ENCODE measurements at places on chromosomes 11 and 22.

DNA sequence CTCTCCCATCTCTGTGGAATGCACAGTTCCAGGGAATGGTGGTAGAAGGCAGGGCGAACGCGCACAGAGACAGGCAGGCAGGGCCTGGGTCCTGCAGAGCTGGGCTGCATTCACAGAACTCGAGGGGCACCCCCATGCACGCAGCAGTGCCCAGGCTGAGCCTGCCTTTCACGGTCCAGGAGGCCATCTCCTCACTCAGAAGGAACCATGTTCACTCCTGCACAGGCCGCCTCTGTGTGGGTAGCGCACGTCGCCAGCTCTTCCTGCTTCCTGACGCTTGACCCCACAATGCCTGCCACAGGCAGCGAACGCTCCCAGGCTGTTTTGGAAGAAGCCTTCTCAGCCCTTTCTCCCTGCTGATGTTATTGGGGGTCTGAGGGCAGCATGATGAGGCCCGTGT, 98.8 kb upstream of the BID start:
- no peak for DNase-seq

GRCh38 chr22:27459999-27460398, 341.6 kb downstream of the MN1 start:
- DNase-seq, result no peak

DNA sequence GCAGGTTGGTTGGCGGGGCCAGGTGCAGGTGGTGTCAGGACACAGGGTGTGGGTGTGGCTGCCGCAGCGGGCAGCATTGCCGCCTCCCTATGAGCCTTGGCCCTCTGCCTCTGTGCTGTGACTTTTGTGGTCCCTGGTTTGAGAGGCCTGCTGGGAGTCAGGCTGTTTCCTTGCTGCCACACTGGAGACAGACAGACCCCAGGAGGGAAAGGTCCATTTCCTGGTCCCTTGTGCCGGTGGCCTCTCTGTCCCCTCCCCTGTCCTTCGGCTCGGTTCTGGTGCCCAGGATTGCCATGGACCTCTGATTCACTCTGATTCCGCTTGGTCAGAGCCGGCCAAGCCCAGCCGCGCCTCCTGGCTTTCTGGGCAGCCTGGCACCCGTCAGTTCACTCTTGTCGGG, 196.9 kb downstream of the TBC1D22A start:
- no peak for DNase-seq

DNA sequence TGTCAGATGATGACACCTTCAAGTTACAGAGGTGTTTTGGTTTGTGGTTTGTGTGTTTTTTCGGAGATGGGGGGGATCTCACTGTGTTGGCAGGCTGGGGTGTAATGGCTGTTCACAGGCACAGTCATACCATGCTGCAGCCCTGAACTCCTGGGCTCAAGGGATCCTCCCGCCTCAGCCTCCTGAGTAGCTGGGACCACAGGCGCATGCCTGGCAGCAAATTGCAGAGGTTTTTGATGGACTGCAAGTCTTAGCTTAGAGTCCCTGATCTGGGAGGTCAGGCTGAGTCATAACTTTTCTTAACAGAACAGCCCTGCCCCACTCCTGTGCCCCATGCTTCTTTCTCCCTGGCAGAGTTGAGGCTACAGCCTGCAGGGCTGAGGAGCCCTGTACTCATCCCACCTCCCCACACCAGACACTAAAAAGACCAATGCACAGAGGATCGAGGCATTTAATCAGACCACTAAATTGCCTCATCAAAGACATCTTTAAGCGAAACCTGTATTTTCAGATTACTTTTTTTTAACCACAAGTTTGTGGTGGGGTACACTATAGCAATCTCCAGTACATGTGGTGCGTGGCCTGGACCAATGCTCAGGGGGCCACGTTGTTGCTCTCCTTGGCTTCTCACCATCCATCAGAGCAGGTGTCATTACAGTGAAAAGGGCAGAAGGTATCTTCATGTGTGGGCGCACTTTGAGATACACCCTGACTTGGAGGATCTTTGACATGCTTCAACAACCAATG, 17.1 kb upstream of the ADORA2A start:
- no peak for DNase-seq

- DNase-seq, result no peak
Observed at GRCh38 chr11:44034639-44035038, 13.1 kb upstream of the ACCSL start.

GRCh38 chr11:110472858-110473257, 43.1 kb downstream of the FDX1 start:
- DNase-seq, result no peak

GRCh38 chr11:35624316-35624715, 6.1 kb downstream of the FJX1 start:
- no peak for DNase-seq

- DNase-seq, result no peak
Observed at GRCh38 chr11:36703055-36703404, 105.0 kb upstream of the RAG2 start.

GRCh38 chr22:18028817-18029527, 4.6 kb upstream of the MICAL3 start:
- no peak for DNase-seq

DNA sequence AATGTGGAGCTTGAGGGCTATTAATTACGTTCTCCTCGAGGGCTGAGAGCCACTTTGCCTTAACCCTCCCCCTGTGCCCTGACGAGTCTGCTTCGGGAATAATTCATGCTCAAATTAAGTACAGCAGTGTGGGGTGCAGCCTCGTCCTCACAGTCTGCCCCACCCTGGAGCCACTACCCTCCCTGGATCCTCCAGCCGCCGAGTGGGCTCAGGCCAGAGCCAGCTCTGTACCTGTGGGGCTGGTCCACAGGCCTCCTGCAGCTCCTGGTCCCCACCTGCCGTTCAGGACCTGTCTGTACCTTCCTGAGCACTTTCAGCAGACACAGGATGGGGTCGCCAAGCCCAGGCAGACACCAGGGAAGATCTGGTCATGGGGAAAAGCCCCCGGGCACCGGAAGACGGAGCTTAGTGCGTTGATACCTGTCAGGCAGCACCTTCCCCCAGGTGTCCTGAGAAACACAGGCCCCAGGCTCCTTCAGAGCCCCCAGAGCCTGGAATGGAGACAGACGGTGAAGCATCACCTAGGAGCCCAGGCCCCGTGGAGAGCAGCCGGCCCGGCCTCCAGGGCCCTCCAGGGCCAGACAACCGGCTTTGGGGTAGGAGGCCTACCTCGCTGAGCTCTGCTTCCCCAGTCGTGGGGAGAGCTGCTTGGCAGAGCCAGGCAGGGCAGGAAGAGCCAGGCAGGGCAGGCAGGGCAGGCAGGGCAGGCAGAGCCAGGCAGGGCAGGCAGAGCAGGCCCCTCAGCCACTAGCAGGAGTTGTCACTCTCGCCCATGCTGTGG, 9.7 kb downstream of the TSPAN32 start:
- peak; percentile 18 for DNase-seq
